ENCODE measurements at places on chromosomes 5 and 9.
A peak's percentile ranks its signal among the peaks of the same experiment; 100 is the strongest.

DNA sequence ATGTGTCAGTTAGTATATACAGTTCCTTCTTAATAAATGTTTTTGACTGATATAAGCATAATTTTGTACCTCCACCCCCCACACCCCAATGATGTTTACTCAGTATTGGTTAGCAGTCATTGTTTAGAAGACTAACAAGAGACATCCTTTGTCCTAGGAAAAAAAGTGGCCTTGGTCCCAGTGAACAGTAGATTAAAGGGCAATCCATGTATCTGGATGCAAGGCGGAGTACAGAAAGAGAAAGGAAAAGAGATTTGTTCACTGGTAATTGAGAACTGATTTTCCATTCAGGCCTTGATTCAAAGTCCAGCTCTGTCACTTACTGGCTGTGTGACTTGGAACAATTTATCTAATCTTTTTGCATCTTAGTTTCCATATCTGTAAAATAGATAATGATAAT, 4.6 kb downstream of the RALGPS1 start:
- no peak for DNase-seq

- no peak for DNase-seq
Measured at GRCh38 chr5:176392526-176392925, 4.0 kb downstream of the HIGD2A start.

- no peak for DNase-seq
Measured at GRCh38 chr9:32483343-32483742, 42.7 kb downstream of the RIGI start.

DNA sequence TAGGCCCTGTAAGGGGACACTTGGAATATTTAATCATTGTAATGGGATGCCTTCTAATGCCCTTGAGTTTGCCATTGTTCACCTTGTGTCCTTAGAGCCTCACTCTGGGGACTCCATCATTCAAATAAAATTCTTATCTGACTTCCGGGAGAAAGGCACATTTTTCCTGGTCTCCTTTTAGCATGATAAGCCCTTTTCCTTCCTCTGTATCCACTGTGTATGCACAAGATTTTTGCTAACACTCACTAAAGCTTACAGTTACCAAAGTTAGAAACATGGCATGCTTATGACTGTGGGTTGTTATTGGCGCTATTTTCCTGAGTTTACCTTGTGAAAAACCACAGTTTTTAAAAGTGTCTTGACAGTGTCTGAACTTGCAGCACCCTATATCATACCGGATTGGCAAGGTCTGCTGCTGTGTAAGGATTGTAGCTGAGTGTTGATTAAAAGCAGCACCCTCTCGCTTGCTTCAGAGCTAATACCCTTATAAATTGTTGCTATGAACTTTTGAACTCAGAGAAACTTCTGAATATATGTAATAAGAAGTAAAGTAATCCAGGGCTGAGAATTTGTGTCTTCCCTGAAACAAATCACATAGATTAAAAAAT, 46.4 kb downstream of the SNCAIP start:
- DNase-seq, result no peak

GRCh38 chr5:38979535-38979934, 94.7 kb downstream of the RICTOR start:
- no peak for DNase-seq

GRCh38 chr5:95334900-95335538, 50.1 kb upstream of the MCTP1 start:
- no peak for DNase-seq

DNA sequence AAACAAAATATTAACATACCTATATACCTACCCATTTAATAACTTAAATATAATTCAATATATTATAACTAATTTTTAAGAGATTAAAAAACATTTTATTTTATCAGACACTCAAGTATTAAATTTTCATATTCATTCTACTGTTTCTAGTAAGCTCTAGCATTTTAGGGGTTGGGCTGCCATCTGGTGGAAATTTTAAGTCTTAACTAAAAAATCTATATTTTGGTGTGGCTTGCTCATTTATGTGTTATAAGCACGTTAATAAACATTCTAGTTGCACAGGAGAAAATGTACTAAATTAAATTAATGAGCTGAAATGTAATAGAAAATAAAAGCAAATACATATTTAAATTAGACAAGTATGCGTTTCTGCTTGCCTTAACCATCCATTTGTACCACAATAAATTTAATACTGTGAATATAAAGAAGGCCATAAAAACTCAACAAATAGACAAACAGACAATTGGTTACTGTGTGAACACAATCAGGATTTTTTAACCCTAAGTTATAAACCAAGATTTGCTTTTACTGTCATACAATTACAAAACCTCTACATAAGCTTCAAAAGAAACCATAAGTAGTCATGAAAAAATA, 1728.3 kb upstream of the CDH9 start:
- DNase-seq, result peak; percentile 8

- DNase-seq, result no peak
Measured at GRCh38 chr5:73136055-73136562, 15.7 kb downstream of the TMEM171 start.

DNA sequence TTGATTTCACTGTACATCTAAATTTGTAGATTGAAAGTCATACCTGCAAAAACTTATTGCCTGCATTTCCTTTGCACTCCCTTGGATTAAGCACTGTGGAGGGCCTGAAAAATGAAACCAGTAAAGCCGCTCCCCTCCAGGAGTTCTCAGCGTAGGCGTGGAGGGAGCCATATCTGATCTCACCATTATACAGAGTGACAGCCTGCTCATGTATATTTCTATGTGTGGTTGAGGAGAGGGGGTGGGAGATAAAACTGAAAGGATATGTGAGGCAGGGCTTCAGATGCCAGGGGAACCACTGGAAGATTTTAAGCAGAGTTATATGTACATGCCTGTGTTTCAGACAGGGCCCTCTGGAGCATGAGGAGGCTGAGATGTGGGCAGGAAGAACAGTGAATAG, 303.0 kb downstream of the MSX2 start:
- DNase-seq, result no peak

DNA sequence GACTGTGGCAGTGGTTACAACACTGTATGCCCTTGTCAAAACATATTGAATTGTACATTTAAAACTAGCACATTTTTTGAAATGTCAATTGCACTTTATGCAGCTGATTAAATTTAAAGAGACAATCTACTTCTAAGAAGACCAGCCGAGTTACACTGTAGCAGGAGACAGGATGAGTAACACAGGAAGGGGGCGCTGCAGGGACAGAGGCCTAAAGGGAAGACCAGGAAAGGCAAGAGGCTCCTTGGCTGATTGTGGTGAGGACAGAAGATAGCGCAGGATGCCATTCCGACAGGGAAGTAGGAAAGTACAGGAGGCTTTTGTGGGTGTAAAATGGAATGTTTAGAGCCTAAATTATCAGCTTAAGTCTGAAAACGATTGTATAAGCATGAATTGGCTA, 28.2 kb upstream of the PPP2R2B start:
- DNase-seq, result no peak

- DNase-seq, result no peak
Measured at GRCh38 chr5:60185231-60186099, 291.9 kb upstream of the PDE4D start.

DNA sequence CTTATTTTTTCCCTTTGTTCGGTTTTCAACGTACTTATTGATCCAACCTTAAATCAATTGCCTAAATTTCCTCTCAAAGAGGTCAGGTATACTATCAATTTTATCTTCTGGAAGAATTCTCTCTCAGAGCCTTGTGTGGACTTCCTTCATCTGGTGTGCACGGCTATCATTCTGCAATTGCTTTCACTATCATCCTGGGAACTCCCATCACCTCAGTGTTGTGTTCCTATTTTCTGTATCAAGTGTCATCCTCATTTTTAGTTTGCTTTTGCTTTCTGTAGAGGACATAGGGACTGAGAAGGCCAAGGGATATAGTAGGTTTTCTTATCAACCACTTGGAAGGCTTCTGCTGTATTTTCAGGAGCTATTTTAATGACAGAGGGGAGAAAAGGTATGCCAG, 11.3 kb downstream of the STOM start:
- DNase-seq, result peak; percentile 27

DNA sequence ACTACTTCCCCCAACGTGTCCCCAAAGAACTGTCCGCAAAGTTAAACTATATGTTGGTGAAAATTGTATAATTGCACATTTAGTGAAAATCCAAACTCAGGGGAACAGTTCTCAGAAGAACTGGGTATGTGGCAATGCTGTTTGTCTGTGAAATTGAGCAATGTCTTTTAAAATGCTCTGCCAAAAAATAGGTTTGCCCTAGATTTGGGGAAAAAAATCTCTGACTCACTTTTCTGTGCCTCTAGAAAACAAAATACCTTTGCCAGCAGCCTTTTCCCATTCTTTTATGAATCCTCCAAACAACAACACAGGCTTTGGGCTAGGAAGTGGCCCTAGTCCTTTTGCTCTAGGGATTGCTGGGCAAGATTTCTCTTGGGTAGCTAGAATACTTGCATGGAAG, 37.4 kb upstream of the ZNF608 start:
- DNase-seq, result no peak

DNA sequence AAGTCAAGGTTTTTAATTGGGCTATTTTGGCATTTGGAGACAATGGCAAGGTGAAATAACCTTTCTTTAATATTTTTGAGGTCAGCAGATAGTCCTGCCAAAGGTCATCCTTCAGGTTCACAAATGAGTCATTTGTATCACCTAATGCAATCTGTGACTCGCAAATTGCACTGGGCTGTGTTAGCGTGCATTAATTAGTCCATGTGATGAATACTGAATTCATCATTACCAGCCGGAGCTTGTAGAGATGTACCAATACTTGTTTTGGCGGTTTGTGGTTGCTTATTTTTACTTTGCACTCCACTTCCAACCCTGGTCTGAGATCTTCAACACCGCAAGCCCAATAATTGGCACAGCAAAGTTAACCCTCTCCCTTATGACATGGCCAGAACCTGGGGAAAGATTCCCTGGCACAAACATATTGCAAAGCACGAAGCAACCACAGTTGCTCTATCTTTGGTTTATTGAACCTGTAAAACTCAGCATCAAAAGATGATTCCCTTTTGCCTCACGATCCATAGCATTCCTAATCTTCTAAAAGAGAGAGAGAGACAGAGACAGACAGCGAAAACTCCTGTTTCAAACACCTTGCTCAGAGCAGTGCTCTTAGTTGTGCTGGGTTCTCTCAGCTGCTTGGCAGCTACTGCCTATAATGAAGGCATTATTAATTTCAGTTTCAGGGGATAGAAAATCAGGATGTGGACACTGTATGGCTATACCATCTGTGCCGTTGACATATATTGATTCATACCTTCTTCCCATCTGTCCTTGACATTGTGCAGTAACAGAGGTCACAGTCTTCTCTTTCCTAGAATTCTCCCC, 178.1 kb downstream of the EBF1 start:
- no peak for DNase-seq

DNA sequence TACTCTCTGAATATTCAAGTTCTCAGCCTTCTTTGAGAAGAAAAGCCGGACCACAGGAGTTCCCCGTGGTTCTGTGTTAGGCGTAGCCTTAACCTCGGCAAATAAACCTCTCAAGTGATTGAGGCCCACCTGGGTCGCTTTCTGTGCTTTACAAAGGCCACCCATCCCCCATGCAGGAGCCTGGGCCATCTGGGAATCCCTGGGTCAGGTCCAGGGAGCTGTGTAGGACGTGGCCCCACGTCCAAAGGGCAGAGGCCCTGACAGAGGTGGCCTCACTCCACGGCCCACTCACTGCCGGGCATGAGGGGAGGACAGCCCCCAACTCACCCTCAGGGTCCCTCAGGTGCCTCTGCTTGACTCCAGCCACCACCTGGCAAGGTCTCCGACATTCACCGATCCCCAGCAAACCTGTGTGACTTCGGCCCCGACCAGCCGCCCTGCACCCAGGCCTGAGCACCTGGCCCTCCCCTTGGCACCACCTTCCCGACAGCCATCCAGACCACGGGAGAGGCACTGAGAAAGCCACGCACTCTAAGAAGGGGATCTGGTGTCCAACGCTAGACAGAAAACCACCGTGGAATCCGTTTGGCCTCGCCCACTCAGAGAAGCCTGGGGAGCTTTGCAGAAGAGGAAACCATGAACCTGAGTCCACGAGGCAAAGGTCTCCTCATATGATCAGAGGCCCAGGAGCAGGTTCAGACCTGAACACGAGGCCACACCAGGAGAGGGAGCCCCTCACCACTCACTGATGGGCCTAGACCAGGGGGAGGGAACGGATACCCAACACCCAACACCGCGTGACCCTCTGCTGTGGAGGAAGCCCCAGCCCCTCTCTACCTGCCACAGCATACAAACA, 4.5 kb downstream of the SLC12A7 start:
- peak; percentile 50 for DNase-seq

GRCh38 chr5:75524071-75524470, 12.4 kb downstream of the POLK start:
- DNase-seq, result peak; percentile 66

DNA sequence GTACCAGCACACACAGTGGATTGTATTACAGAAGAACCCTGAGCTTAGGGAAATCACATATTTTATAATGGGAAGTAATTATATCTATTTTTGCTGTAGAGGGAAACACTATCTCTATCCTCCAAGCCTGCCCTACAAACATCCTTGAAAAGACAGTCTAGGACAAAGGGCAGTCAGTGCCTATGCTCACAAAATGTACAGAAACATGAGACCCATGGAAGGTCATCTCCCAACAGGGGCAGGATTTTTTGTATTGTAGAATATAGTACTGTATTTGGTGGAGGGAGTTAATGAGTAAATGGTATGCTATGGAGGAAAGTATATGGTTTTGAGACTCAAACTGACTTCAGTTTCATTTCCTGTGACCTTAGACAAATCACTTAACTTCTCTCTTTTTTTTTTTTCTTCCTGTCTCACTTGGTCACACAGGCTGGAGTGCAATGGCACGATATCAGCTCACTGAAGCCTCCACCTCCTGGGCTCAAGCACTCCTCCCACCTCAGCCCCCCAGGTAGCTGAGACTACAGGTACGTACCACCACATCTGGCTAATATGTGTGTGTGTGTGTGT, 5.8 kb upstream of the RAB14 start:
- DNase-seq, result peak; percentile 31

DNA sequence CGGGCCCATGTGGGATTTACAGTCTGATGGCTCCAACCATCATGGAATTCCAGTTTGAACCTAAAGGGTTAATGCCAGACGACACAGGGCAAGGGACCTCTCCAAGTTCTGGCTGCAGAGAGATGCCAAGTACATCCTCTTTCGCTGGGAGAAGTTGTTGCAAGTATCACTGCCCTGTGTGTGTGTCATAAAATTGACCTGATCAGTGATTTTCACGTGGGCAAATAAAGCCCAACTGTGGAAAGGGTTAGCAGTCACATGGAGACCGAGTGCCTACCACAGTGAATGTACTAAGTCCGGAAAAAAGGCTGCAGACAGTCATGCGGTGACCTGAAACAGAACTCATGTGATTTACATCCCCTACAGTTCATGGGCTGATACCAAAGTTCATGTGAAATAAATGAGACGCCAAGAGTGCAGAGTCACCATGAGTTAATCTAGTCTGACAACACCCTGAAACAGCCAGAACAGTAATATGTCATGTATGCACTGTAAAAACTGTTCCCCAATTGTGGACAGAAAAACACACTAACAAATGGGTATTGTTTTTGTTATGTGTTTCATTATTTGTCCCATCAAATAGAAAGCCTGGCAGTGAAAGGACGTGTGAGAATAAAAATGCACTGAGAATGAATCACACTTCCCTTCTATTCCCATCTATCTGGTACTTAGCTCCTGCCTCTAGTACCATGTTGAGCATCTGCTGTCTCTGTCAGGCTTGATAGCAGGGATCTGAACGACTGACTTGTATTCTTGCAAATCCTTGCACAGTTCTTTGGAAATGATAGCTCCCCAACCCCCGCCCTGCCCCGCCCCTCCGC, 115.7 kb downstream of the SUSD1 start:
- peak; percentile 99 for DNase-seq

GRCh38 chr9:137114613-137115393, at the start of gene DPP7:
DPP7 (minus strand) TSS chr9:137114733; CDS start chr9:137114713, 20 bp downstream.
- DNase-seq, result peak; percentile 84

Measured in inflammatory macrophage (primary cell).